ENCODE measurements at places on chromosomes 16 and 17. TPM values are rescaled to one million over a fixed set of nuclear protein-coding genes. Genes with fewer than 3 reads are reported as not detected.

GPR139 gene
- not detected for polyA plus RNA-seq

- no peak for DNase-seq
Measured at GRCh38 chr16:50151322-50151721, 1.8 kb upstream of the TENT4B start.

- DNase-seq = no peak
Measured at GRCh38 chr17:78818152-78818846, 22.3 kb downstream of the USP36 start.

- no peak for DNase-seq
Measured at GRCh38 chr17:13953841-13954240, 115.5 kb upstream of the COX10 start.

- DNase-seq = no peak
Measured at GRCh38 chr16:75983741-75984381, 257.6 kb upstream of the CPHXL start.

- no peak for DNase-seq
Measured at GRCh38 chr16:544517-544916, 15.7 kb upstream of the PRR35 start.

GRCh38 chr17:17303010-17303846, at the start of gene NT5M:
Gene NT5M, plus strand, starts transcription at chr17:17303373. Its CDS starts 178 bp downstream, at chr17:17303551.
- DNase-seq = peak; percentile 95

- DNase-seq = no peak
Measured at GRCh38 chr16:86287664-86288201, 222.6 kb upstream of the FOXF1 start.

GRCh38 chr16:69064124-69064763, 41.2 kb upstream of the HAS3 start:
- no peak for DNase-seq

DNA sequence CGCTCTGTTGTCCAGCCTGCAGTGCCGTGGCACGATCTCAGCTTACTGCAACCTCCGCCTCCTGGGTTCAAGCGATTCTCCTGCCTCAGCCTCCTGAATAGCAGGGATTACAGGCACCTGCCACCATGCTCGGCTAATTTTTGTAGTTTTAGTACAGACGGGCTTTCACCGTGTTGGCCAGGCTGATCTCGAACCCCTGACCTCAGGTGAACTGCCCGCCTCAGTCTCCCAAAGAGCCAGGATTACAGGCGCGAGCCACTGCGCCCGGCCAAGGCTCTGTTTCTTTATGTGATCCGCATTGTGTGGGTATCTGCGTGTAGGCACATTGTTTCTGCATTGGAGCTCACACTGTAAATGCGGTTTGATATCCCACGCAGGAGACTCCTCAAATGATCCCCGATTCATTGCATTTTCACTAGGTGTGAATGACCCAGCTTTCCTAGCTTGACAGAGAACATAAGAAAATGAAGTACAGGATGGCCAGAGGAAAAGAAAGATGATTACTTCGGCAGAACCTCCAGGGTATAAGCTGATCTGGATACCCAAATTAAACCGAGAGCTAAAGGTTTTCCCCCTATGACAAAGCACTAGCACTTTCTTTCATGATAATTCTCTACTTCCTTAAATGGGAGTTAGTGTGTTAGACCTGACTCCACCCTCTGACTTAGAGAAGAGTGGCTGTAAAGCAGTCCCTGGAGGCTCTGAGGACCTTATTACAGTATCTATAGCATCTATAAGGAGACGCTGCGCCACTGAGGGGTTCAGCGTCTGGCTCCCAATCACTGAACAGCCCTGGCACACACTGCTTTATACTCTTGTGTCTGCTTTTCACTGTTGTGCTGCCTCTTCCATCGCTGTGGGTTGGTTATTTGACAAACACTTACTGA, 17.3 kb downstream of the COTL1 start:
- DNase-seq = no peak

DNA sequence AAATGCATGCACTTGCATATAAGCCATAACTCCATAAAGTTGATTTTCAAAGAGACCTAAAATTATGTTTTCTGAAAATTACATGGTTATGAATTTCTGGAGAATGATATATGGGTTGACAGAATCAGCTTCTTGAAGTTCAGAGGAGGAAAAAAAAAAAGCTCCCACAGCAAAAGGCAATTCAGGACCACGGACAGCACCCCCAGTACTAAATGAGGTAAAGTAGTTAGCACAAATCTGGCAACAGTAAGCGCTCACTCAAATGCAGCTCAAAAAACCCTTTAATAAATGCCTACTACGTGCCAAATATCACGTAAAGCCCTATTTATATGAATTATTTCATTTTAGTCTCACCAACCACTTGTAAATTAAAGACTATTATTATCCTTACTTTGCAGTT, 135.2 kb downstream of the SHISA9 start:
- DNase-seq = no peak

- DNase-seq = no peak
Measured at GRCh38 chr16:19363740-19364139, 53.9 kb upstream of the TMC5 start.

DNA sequence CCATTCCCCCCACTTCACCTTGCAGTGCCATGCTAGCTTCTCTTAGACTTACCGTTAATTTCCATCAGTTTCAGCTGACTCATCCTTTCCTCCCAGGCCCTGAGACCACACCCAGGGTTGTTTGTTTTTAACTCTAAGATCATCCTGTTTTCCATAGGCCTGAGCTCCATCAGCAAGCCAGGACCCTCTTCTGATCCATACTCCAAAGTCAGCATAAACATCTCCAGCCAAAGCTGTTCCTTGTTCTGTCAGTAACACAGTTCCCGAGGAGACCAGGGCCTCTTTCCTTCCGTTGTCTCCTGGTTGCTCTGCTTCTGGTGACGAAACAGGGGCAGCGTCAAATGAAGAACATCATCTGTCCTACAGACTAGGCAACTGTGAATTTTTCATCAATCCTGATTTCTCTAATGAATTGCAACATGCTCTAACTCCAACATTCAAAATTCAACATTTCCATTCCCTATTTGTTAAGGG, 83.8 kb upstream of the HNF1B start:
- DNase-seq = no peak

ITGA2B gene
- polyA plus RNA-seq = 1.9 TPM

SDR42E2 gene
- not detected for polyA plus RNA-seq

DNA sequence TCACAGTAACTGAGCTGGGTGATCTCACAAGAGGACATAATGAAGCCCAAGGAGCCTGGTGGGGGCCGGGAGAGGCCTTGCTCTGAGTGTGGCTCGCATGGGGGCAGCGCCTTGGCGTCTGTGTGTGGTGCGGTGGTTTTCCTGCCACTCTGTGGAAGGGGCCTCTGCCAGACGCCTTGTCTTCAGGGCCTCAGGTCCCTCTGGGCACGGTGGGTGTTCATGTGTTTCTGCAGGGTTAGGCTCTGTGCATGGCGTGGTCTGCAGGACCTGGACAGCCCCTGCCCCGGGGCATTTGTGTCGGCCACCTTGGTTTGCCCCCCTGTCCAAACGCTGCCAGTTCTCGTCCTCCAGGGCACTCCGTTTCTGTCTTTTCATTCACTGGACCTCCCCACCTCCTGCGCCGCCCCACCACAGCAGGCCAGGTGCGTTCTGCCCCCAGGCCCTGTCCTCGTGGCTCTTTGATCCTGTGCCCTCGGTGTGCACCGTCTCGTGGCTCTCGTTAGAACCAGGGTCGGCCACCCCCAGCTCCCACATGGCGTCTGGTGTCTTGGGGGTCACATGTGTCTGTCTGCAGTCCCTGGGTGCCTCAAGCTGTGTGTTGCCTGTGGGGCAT, 43.7 kb upstream of the ZNF750 start:
- DNase-seq = no peak

All from SK-N-SH (cell line).